ENCODE measurements at places on chromosomes 6 and 20.

GRCh38 chr6:43276577-43277305 is 21.3 kb upstream of the SLC22A7 start:
- DNase-seq, result no peak

DNA sequence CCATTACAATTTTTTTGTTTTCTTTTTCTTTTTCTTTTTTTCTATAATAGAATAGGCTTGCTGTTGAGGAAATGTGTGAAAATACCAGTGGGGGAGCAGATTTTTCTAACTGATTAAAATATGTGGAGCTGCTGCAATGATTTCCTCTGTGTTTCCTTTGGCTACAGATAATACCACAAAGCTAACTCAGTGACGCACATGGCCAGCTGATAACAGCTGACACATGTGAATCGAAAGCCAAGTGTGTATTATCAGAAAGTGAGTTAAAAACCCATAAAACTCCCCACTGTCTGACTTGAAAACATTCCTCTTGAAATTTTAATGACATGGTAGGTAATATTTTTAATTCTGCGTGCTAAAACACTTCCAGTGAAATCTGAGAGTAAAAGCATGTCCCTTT is 70.8 kb upstream of the AHI1 start:
- no peak for DNase-seq

GRCh38 chr6:90110971-90111370 is 185.7 kb downstream of the BACH2 start:
- no peak for DNase-seq

DNA sequence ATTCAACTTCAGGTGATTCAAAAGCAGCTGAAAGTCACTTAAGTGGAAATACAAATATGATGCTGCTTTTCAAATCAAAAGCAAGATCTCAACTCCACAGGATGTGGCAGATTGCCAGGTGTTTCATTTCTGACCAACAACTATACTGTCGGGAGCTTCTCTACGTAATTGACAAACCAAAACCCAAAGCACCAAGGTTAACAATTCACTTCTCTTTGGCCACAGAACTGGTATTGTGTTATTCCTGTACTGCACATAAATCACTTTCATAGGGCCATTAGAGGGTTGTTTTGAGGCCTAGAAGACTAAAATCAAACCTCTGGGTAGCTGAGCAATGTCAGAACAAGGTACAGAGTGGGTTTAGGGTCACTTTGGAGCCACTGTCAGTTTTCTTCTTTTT is 169.7 kb downstream of the HAO1 start:
- peak; percentile 28 for DNase-seq

GRCh38 chr6:50927800-50928199 is 109.1 kb downstream of the TFAP2B start:
- no peak for DNase-seq

GRCh38 chr6:7658543-7658942 is 67.4 kb upstream of the BMP6 start:
- no peak for DNase-seq

Data from NCI-H2029 (cell line).